Kidney epithelial cell (primary cell): ENCODE measurements at places on chromosomes 1 and 21. TPM values are rescaled to one million over a fixed set of nuclear protein-coding genes. Genes with fewer than 3 reads are reported as not detected.

GBP4 gene
- total RNA-seq, result 0.50 and 1.2 TPM in 2 replicates

KCNK1 gene
- 6.2 and 6.3 TPM in 2 replicates for total RNA-seq

TMPRSS15 gene
- not detected in 2 replicates for total RNA-seq

ZNF697 gene
- 22.4 and 23.7 TPM in 2 replicates for total RNA-seq

ESPN gene
- 2.7 TPM in 2 replicates for total RNA-seq

OR2T2 gene
- total RNA-seq, result not detected in 2 replicates

S100A3 gene
- total RNA-seq, result 5.8 and 12.0 TPM in 2 replicates

KLHL21 gene
- total RNA-seq, result 69.5 and 77.4 TPM in 2 replicates

RAP1GAP gene
- 7.1 and 9.0 TPM in 2 replicates for total RNA-seq

LRIG2 gene
- total RNA-seq, result 7.7 and 8.3 TPM in 2 replicates

MEX3A gene
- 34.5 and 34.6 TPM in 2 replicates for total RNA-seq

PRSS38 gene
- total RNA-seq, result not detected in 2 replicates

VWA5B1 gene
- total RNA-seq, result 0.14 TPM in 1 of 2 replicates, not detected in the other

FAM78B gene
- total RNA-seq, result 0.33 and 2.2 TPM in 2 replicates

HSPA6 gene
- total RNA-seq, result 0.84 TPM in 1 of 2 replicates, not detected in the other

TMOD4 gene
- total RNA-seq, result not detected in 2 replicates

CLDN17 gene
- not detected in 2 replicates for total RNA-seq

ELF3 gene
- 128 and 153 TPM in 2 replicates for total RNA-seq

TSSK3 gene
- not detected in 2 replicates for total RNA-seq

ST6GALNAC3 gene
- 4.1 and 4.2 TPM in 2 replicates for total RNA-seq

EPHA10 gene
- 0.13 and 0.55 TPM in 2 replicates for total RNA-seq

ANGEL2 gene
- 31.8 and 36.8 TPM in 2 replicates for total RNA-seq

GFI1 gene
- total RNA-seq, result 0.21 and 1.3 TPM in 2 replicates

PRKAA2 gene
- 5.7 and 6.5 TPM in 2 replicates for total RNA-seq

MYOCOS gene
- not detected in 2 replicates for total RNA-seq

OPRD1 gene
- total RNA-seq, result 0.21 and 0.34 TPM in 2 replicates
